Adrenal gland (tissue), 19 donors: ENCODE measurements at places on chromosomes 4 and X. TPM values are rescaled to one million over a fixed set of nuclear protein-coding genes. Genes with fewer than 3 reads are reported as not detected.

ZMAT1 gene
- total RNA-seq, result 10.3 TPM

TEX13D gene
- not detected for total RNA-seq

GYPB gene
- not detected for total RNA-seq

IDUA gene
- total RNA-seq, result 30.1 TPM

MTMR8 gene
- 1.1 TPM for total RNA-seq

SHROOM2 gene
- 6.0 TPM for total RNA-seq

CXorf49 gene
- total RNA-seq, result not detected

- H3K36me3 ChIP-seq, result no peaks in the 10 kb centered on the region
- H3K27me3 ChIP-seq, result no peaks in the 10 kb centered on the region
- H3K4me1 ChIP-seq, result peaks cover 4% of the 10 kb centered on the region
- DNase-seq, result no peak
- H3K27ac ChIP-seq, result no peak overlapping the region
Measured at GRCh38 chrX:129659861-129660260, 5.1 kb upstream of the APLN start.

DNA sequence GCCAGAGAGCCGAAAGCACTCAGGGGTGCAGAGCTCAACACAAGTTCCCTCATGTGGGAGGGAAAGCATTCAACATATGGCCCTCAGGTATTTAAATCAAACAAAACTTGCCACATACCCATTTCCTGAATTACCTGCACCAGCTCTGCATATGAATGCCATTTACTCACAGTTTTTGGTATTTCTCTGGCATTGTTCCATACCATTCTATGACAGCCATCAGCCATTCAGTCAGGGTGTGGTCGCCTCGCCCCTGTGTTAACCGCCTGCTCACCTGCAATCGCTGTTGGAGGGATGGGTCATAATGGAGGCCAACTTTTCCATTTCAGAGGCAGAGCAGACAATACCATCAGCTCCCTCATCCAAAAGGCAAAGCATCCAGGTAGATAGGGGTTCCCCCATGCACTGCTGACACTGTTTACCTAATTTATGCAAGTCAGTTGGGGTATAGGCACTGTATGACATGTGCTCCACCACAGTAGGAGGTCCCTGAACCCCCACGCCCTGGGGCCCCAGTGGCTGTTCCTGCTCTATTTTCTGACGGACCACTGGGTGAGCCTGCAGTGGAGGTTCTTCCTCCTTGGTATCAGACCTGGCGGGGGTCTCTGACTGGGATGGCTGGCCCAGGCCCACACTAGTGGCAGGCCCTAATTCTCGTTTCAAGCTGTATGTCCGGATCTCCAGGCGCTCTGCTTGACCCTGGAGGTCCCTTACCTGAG is 227.1 kb downstream of the ADGRL3 start:
- no peaks in the 10 kb centered on the region for H3K27me3 ChIP-seq
- DNase-seq, result no peak
- H3K36me3 ChIP-seq, result no peaks in the 10 kb centered on the region
- H3K4me3 ChIP-seq, result no peak overlapping the region
- no peak overlapping the region for H3K27ac ChIP-seq

- no peaks in the 10 kb centered on the region for H3K27me3 ChIP-seq
- H3K36me3 ChIP-seq, result no peaks in the 10 kb centered on the region
- no peak overlapping the region for H3K27ac ChIP-seq
- no peak overlapping the region for H3K4me3 ChIP-seq
- peak; percentile 21 for DNase-seq
Measured at GRCh38 chr4:127997534-127998388, 32.6 kb downstream of the ABHD18 start.

DNA sequence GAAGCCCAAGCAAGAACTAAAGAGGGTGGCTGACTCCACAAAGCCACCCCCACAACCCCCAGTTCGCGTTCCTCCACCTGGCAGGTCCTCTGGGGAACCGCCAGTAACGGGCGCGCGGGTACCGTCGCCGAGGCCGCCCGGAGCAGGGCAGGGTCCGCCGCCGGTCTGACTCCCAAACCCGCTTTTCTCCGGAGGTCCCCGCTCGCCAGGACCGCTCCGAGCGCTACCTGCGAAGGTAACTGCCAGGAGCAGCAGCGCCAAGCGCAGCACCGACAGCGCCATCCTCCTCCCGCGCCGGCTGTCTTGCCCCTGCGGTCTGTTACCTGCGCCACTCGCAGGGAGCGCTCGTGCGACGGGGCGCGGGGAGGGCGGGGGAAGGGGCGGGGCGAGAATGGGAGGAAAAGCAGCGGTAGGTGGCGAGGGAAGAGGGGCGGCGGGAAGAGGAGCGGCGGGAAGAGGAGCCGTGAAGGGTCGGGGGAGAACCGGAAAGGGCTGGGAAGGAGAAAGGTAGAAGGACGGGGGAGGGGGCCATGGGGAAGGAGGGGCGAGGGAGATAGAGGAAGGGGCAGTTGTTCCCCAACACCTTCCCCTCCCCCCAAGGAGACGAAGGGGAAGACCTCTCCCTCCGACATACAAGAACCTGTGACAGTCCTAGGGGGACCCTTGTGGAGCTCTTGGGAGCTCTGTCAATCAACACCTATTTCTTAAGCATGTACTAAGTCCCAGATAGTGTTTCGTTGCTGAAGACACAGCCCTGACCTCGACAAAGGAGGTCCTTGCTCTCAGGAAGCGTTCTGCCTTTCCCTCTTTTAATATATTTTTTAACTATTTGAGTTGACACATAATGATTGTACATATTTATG is at the start of gene SPINK2:
Gene SPINK2, minus strand, starts transcription at position 321 of the 863 bp plus-strand sequence. Its CDS starts 39 bp downstream, at position 282.
- peaks cover 8% of the 10 kb centered on the region for H3K27me3 ChIP-seq
- H3K4me3 ChIP-seq, result no peak within 1 kb of the TSS
- no peak within 1 kb of the TSS for H3K27ac ChIP-seq
- DNase-seq, result no peak
- H3K36me3 ChIP-seq, result no peaks in the 10 kb centered on the region

DNA sequence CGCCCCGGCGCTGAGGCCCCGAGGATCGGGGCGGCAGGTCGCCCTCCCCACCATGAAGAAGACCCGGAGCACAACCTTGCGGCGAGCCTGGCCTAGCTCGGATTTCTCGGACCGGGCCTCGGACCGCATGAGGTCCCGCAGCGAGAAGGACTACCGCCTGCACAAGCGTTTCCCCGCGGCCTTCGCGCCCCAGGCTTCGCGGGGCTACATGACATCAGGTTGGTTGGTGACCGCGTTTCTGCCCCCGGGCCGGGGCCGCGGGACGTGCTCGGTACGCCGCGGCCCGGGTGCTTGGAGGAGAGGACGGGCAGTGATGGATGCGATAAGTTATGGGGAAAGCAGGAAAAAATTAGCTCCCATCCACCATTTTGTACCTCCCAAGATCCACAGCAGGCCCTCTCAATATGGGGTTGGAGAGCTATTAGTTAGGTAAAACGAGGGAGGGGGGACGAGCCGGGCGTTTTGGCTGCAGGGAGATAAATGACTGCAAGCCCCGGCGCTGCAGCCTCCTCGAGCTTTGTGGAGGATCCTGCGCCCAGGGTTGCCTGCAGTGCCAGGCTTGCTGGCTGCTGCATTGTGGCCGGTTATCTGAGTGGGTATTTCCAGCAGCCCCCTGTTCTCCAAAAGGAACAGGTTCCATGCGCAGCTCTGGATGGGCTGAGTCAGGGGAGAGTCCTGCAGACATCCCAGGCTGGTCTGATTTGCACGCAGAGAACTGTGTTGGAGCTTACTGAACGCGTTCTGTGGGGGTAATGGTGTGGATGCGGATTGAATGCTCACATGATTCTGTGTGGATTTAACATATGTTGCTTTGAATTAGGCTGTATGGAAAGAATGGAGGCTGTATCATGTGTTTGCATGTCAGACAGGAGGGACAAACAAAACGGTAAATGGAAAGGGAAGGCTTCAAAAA is 1.9 kb downstream of the STOX2 start:
- peaks cover 17% of the 10 kb centered on the region for H3K4me1 ChIP-seq
- H3K27ac ChIP-seq, result no peak overlapping the region
- no peak for DNase-seq

DNA sequence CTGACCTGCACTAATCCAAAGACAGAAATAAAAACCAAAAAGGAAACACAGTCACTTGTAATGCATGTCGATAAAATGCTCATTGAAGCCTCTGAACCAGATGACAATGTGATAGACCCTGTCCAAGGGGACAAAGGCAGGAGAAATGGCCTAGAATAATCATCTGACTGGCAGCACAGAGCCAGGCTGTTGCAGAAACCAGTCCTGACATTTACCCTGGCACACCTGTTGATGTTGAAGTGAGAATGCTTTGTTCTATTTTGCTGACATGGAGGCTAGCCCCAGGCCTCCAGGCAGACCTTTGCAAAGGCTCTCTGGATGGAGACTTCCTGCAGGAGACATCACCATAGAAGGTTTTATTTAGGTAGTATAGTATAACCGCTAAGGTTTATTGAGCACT is 41.0 kb downstream of the TFDP3 start:
- H3K4me1 ChIP-seq, result no peaks in the 10 kb centered on the region
- H3K4me3 ChIP-seq, result no peak overlapping the region
- no peak for DNase-seq
- peaks cover 18% of the 10 kb centered on the region for H3K27me3 ChIP-seq
- no peaks in the 10 kb centered on the region for H3K36me3 ChIP-seq
- H3K27ac ChIP-seq, result no peak overlapping the region

- H3K27me3 ChIP-seq, result no peaks in the 10 kb centered on the region
- no peak overlapping the region for H3K4me3 ChIP-seq
- H3K4me1 ChIP-seq, result no peaks in the 10 kb centered on the region
- DNase-seq, result no peak
- H3K27ac ChIP-seq, result no peak overlapping the region
Measured at GRCh38 chr4:176945334-176945733, 152.6 kb upstream of the VEGFC start.

DNA sequence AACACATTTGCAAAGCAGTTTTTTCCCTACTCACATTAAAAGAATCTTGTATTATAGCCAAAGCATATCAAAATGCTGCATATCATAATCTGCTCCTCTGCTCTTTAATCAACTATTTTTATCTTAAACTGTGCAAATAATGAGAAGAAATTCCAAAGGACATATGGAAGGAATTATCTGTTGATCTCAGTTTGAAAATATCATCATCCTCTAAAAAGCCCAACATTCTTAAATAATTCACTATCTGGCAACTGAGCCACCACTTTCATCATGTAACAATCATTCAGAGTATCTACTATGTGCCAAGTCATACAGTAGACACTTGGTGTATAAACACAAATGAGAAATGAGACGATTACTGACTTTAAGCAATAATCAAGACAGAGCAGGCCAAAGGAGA is 63.0 kb downstream of the PRSS12 start:
- H3K4me1 ChIP-seq, result no peaks in the 10 kb centered on the region
- no peak for DNase-seq
- H3K27ac ChIP-seq, result no peak overlapping the region
- H3K36me3 ChIP-seq, result no peaks in the 10 kb centered on the region
- H3K4me3 ChIP-seq, result no peak overlapping the region
- no peaks in the 10 kb centered on the region for H3K27me3 ChIP-seq

DNA sequence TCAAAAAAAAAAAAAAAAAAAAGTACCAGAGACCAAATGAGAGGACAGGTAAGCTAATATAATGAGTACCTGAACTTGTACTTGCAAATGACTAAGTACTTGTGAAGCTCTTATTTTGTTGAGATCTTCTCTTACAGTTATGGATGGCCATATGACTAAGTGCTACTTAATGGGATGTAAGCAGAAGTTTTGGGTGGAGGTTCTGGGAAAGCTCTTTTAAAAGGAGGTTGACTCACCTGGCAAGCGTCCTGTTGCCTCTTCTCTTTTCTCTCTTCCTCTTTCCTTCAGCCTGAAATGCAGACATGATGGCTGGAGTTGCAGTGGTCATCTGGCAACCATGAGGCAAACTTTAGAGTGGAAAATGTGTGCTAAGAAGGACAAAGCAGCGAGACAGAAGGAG is 36.9 kb upstream of the MED14 start:
- H3K4me1 ChIP-seq, result peaks cover 9% of the 10 kb centered on the region
- H3K4me3 ChIP-seq, result no peak overlapping the region
- no peak for DNase-seq
- peaks cover 9% of the 10 kb centered on the region for H3K27me3 ChIP-seq
- H3K27ac ChIP-seq, result no peak overlapping the region
- no peaks in the 10 kb centered on the region for H3K36me3 ChIP-seq

GRCh38 chr4:167052631-167053091 is 181.6 kb downstream of the SPOCK3 start:
- no peak for DNase-seq
- H3K36me3 ChIP-seq, result no peaks in the 10 kb centered on the region
- H3K27me3 ChIP-seq, result no peaks in the 10 kb centered on the region

GRCh38 chr4:57405359-57405758 is 295.2 kb upstream of the IGFBP7 start:
- no peaks in the 10 kb centered on the region for H3K27me3 ChIP-seq
- H3K27ac ChIP-seq, result no peak overlapping the region
- no peaks in the 10 kb centered on the region for H3K36me3 ChIP-seq
- no peaks in the 10 kb centered on the region for H3K4me1 ChIP-seq
- DNase-seq, result no peak
- H3K4me3 ChIP-seq, result no peak overlapping the region

DNA sequence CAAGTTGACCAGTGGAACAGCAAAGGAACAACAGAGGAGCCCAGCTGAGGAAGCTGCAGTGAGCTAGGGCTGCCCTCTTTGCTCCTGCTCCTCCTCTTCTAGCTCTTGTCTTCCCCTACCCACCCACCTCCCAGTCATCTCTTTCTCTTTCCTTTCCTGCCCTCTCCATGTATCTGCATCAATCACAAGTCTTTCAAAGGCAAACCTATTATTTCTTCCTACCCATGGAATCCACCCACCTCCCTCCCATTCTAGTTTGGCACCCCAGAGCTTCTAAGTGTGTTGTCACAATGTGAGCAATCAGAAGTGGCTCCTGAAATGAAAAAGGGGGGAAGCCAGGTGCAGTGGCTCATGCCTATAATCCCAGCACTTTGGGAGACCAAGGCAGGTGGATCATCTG is 69.3 kb downstream of the TSC22D3 start:
- no peaks in the 10 kb centered on the region for H3K27me3 ChIP-seq
- no peaks in the 10 kb centered on the region for H3K4me1 ChIP-seq
- no peak overlapping the region for H3K4me3 ChIP-seq
- H3K27ac ChIP-seq, result no peak overlapping the region
- DNase-seq, result no peak

GRCh38 chr4:26252349-26253025 is 68.3 kb upstream of the RBPJ start:
- H3K4me3 ChIP-seq, result no peak overlapping the region
- no peaks in the 10 kb centered on the region for H3K27me3 ChIP-seq
- no peaks in the 10 kb centered on the region for H3K4me1 ChIP-seq
- DNase-seq, result no peak
- H3K27ac ChIP-seq, result no peak overlapping the region

DNA sequence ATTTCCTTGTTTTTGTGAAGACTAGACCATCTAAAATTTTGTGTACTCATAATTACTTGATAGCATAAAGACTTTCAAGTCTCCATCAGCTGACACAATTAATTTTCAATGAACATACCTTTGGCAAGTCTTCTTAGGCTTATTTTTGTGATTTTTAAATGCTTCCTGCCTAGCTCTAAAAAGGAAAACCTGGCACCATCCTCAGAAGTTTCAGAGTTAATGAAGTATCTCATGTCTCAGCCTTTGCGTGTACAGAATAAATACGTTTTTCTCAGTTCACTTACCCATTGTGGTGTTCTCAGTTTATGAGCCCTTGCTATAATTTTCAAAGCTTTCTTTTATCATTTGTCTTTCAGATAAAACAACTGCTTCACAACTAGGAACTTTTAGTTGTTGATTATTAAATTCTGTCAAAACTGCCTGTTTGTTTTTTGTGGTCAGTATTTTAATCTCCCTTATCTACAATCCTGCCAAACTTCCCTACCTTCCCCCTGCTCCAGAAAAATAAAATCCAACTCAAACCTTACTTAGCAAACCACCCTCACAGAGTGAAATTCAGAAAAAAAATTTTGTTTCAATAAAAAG is 21.6 kb downstream of the ADD1 start:
- H3K27ac ChIP-seq, result no peak overlapping the region
- no peak for DNase-seq
- no peaks in the 10 kb centered on the region for H3K27me3 ChIP-seq
- H3K36me3 ChIP-seq, result no peaks in the 10 kb centered on the region
